Heart right ventricle (tissue), 16 donors: ENCODE measurements at places on chromosomes 11 and 22.

DNA sequence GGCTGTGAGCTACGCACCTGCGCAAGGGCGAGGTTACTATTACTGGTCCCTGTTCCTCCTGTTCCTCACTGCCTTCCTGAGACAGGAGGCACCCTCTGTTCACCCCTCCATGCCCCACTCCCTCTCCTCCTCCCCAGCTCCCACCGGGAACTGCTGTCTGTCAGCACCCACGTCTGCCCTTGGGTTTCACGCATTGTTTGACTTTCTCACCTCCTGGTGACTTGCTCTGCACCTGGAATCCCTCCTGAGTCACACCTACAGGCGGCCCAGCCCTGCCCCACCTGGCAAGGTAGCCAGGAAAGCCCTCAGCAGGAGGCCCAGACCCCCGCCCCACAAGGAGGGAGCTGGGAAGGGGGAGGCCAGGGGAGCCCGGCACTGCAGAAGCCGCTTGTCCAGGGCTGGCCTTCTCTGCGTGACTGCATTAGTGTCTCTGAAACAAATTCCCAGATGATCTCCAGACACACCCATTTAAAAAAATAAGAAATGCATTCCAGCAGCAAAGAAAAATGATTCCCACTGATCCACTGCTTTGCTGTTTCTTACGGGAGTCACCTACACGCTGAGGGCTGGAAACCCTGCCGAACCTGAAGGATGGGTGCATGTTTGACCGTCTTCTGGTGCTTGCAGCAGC, 86.4 kb downstream of the CELSR1 start:
- DNase-seq, result no peak

- no peak for DNase-seq
Measured at GRCh38 chr11:122663056-122663740, 7.7 kb downstream of the UBASH3B start.

DNA sequence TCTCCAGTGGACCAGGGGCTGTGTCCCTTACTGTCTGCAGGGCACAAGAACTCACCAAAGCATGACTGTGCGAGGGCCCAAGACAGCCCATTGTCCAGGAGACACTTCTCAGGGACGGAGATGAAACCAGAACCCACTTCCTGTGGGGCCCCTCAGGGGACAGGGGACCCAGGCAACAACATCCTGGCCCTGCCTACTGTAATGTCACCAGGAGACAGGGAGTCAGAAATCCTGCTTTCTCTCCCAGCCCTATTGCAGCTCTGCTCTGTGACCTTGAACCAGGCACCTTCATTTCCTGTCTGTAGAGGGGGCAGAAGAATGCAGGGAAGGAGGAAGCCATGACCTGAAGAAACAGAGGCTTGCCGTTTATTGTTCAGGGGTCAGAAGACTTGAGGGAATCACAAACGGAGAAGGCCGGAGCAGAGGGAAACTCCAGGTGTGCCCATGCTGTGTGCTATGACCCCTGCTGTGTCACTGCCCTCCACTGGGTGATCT, 98.0 kb downstream of the NAT10 start:
- no peak for DNase-seq

DNA sequence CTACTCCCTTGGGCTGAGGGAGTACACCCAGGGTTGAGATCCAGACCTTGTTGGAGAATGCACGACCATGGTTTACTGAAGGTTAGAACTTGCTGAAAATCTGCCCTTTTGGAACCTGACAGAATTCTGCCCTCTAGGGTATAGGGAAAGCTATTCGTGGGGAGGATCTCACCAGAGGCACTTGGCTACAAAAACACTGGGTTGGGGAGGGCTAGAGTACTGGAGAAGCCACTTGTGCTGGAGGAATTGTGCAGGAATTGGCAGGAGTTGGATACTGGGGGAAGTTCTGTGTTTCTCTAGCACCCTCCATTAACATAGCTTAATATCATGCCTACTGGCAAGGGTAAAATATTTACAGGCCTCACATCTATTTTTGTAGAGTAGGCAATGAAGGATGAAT, 55.8 kb downstream of the PPME1 start:
- peak; percentile 13 for DNase-seq

- DNase-seq, result peak; percentile 61
Measured at GRCh38 chr11:67558084-67558772, 25.4 kb upstream of the GSTP1 start.

GRCh38 chr22:27750584-27751265, 50.8 kb downstream of the MN1 start:
- DNase-seq, result no peak
